ENCODE measurements at places on chromosomes 5 and 9.

- no peak for DNase-seq
Observed at GRCh38 chr5:5320062-5320805, 102.2 kb upstream of the ICE1 start.

GRCh38 chr5:124746916-124747790 is 714 bp upstream of the ZNF608 start:
- peak; percentile 92 for DNase-seq

DNA sequence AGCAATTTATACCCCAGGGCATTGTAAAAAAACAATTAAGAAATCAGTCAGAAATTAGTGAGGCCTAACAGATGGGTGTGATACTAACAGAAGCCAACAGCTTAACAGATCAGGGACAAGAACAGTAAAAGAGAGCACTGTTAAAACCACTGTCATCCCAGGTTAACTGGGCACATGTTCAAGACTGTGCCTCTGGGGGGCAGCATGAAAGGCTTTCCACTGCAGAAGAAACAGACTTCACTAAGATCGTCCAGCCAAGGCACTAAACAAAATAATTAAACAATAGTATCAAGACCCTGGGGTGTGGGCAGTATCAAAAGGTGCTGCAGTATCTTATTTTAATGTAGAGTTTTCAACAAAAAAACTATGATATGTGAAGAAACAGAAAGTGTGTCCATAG is 43.5 kb downstream of the FBN2 start:
- DNase-seq: no peak

DNA sequence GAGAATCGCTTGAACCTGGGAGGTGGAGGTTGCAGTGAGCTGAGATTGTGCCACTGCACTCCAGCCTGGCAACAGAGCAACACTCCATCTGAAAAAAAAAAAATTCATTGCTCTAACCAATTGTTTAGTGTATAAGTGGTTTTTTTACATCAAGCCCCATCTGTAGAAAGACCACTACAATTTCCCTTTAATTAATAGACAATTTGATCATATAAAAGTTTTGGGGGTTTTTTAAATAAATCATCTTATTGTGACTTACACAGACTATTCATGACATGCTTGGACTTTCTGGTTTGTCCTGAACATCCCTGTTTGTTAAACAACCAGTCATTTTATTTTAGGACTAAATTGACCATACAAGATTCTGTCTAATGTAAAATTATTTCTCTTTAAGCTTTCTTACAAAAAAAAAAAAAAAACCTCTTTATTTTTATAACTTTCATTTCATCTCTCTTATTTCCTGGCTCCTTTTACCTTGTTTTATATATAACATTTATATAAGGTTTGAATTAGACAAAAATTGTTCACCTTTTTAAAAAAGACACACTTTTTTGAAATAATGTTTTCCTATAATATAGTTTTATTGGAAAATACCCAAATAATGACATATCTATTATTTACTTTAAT is 9.8 kb upstream of the FANCC start:
- DNase-seq: no peak

DNA sequence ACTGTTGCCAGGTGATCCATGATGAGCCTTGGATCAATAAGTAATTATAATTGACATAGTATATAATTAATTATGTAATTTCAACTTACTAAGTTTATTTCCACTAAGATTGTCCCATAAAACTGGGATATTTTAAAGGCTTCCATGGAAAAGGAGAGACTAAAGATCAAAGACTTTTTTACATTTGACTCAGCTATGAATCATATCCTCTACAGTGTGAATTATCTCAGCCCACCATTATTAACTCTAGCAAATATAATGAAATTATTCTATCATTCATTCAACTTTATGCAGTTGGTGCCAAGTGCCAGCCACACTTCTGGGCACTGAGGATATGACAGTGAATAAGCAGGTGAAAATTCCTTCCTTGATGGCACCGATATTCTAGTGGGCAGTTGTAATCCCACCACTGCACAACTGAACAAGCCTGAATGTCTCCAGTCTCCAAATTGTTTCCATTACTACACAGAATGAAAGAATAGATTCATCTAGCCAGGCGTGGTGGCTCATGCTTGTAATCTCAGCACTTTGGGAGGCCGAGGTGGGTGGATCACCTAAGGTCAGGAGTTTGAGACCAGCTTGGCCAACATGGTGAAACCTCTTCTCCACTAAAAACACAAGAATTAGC is 21.9 kb upstream of the TXN start:
- DNase-seq: no peak

DNA sequence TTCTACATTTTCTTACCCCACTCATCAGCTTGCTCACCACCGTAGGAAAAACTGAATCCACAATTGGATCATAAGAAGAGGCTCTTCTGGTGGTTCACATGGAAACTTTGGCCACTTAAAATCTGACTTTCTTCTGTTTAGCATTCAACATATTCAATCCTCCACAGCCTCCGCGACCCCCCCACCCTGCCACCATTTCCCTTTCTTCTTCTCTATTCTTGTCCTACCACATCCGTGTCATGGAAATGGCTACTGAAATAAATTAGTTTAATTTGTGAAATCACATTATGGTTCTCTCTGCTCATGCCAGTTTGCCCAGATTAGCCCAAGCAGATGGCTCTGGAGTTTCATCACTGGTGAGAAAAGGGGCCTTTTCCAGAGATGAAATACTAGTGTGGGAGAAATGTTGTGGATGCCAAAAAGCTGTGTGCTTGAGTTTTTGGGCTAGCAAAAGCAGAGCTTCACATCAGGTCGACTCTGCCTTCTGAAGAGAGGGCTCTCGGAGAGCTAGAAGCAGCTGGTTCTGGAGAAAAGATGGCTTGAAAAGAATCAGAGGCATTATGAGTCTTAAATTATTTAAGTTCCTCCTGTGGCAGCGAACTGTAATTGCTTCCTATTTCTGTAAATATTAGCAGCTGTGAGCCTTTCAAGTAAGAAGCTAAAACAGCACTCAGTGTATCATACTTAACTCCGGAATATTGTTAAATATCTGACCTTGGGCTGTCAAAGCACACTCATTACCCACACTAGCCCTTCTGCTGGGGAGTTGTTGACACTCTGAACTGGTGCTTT is 107.1 kb downstream of the MAT2B start:
- no peak for DNase-seq

DNA sequence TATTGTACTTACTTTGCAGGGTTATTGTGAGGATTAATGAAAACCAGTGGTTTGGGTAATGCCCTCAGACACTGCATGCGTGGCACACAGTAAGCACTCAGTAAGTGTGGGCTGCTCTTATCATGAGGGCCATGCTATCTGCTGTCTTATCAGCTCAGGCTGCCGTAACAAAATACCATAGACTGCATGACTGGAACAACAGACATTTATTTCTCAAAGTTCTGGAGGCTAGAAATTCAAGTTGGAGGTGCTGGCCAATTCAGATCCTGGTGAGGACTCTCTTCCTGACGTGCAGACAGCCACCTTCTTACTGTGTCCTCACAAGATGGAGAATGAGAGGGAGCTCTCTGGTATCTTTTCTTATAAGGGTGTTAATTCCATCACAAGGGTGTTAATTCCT is 23.9 kb upstream of the SH3PXD2B start:
- DNase-seq: no peak

GRCh38 chr9:127862075-127863011 is 7.9 kb upstream of the ENG start:
- no peak for DNase-seq

- no peak for DNase-seq
Observed at GRCh38 chr5:108637134-108637533, 110.6 kb upstream of the FER start.

GRCh38 chr5:107605596-107606125 is 65.1 kb downstream of the EFNA5 start:
- DNase-seq: peak; percentile 42

DNA sequence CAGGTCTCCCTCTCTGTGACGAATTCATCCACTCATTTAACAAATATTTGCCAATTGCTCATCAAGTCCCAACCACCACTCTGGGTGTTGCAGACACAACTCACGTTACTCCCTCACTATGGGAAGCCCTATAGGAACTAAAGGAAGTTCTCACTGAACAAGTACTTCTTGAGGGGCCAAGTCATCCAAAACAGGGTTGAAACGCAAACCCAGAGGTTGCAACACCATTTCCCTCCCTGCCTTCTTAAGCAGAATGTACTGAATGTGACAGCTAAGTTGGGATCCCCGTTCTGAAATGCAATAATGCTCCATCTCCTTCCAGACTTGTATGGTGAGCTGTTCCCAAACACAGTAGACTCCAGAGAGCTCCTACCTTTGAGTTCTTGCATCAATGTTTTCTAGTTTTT is 34.3 kb downstream of the EPB41L4B start:
- no peak for DNase-seq

- DNase-seq: no peak
Observed at GRCh38 chr9:33017283-33018041, 7.6 kb upstream of the DNAJA1 start.
